H4 (cell line): ENCODE measurements at places on chromosomes 12 and 14.

DNA sequence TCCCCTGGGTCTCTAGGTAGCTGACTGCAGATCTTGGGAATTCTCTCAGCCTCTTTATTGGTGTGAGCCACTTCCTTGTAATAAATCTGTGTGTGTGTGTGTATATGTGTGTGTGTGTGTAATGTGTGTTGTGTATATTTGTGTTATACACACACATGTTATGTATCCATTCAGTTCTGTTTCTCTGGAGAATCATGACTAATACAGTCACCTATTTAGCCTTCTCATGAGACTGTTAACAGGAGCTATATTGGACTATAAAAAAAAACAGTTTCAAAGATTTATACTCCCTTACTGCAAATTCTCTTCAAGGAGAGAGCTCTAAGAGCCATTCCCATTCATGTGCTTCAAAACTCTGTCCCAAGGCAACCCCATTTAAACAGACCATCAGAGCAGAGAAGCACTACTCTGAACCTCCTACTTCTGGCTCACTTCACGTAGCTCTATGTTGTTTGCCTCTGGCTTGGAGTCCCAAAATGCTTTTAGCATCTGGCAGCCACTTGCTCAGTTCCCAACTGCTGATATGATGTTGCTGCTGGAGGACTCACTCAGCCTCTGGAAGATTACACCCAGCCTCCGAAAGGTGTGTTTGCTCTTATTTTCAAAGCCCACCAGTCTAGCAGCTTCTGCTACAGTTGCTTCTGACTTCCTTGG lies 48.7 kb upstream of the KITLG start:
- DNase-seq = no peak

- DNase-seq = peak; percentile 5
Observed at GRCh38 chr14:83909507-83909906, 1620.4 kb upstream of the FLRT2 start.

DNA sequence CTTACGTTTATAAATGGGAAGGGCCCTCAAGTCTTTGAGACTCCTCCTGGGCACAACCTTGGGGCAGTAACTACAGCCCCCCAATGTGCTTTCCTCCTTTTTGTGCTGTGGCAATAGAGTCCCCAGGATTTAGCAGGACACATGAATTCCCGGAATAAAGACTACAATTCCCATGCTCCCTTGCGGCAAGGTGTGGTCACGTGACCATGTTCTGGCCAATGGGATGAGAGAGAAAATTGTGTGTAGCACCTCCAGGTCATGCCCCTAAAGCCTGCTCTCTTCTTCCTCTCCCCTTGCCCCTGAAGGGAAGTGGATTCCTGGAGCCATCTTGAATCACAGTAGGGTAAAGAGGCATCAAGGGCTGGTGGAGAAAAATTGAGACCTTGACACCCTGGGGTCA lies 295.1 kb upstream of the SFSWAP start:
- DNase-seq = no peak

- peak; percentile 43 for DNase-seq
Observed at GRCh38 chr14:73463411-73463810, 5.1 kb upstream of the NUMB start.

DNA sequence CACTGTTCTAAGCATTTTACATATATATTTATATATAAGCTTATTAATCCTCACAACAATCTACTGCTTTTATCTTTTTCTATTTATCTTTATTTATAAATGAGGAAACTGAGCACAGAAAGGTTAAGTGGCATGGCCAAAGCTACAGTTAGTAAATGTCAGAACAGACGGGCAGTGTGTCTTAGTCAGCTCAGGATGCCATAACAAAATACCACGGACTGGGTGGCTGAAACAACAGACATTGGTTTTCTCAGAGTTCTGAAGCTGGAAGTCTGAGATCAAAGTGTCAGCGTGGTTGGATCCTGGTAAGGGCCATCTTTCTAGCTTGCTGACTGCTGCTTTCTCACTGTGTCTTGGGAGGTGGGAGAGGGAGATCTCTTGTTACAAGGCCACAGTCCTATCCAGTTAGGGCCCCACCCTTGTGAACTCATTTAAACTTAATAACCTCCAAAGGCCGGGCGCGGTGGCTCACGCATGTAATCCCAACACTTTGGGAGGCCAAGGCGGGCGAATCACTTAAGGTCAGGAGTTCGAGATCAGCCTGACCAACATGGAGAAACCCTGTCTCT lies 19.8 kb downstream of the RPGRIP1 start:
- no peak for DNase-seq

DNA sequence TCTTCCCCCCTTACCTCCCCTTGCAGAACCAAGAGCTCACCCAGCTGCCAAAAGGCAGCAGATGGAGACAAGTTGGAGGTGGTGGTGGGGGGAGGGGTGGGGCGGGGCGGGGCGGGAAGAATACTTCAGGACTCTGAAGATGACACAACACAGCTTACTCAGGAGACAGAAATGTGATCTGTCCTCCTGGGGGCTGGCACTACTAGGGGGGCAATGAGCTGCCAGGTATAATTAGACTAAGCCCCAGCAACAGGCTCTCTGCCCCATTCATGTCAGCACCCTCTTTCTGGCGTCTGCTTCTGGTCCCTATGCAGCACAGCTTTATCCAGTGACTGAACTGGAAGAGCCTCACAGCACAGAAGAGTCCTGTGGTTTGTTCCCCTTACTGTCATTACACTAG lies 407.0 kb downstream of the MED13L start:
- DNase-seq = no peak

DNA sequence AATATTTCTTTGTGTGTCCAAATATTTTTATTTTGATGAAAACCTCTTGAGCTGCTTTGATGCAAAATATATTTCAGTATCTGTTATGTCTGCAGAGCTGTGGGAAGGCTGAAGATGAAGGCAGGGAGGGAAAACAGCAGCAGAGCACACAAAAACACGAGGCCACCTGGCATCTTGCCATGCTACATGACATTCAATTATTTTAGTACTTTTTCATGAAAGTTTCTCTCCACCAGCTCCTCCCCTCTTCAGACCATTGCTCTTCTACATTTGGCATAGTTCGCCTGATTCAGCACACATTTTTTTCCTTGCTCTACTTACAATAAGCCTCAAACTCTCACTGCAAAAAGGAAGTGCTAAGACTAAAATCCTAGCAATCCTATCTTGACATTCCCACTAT lies 4.6 kb upstream of the ALX1 start:
- peak; percentile 43 for DNase-seq

DNA sequence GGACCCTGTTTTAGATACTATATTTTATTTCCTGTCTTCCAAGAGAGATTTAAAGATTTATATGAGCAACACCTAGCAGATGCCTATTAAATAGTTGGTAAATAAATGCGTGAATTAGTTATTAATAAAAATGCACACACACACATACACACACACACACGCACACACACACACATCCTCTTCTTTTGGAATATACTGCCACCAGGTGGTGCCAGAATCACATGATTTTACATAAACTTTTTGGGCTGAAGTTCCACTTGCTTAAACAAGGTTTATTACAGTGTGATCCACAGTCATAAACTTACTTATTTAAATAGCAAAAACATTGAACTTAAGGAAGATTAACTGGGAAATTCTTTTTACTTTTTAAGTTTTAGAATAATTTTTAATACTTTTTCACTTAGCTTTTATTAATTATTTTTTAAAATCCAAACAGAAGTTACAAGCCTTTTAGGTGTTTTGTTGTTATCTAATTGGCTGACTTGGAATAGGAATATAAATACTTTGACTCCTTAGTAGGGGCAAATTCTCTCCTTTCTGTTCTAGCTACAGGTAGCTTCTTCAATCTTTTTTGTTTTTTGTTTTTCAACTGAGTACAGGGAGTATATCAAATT lies 17.5 kb downstream of the RAD51B start:
- peak; percentile 71 for DNase-seq

DNA sequence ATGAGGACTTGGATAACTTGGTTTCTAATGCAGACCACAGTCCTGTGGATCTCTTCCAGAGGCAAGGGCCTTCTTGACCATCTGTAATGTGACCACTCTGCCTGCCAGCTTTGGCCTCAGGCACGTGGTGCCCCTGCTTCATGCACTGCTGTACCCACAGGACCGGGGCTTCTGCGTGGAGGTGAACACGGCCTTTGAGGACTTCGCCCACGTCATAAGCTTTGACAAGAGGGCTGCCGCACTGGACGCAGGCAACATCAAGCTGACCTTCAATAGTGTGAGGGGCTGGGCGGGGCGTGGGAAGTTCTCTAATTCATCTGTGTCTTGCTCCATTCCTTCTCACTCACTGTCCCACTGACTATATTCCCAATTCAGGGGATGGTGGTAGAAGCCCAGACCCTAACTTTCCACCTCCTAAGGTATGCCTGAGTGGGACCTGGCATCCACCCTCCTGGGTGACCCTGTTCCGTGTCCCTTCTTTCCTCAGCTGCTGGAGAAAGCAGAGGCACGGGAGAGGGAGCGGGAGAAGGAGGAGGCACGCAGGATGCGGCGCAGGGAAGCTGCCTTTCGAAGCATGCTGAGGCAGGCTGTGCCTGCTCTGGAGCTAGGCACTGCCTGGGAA lies 18.5 kb downstream of the PRPF40B start:
- no peak for DNase-seq

- no peak for DNase-seq
Observed at GRCh38 chr12:83850531-83850930, 1062.1 kb downstream of the SLC6A15 start.

DNA sequence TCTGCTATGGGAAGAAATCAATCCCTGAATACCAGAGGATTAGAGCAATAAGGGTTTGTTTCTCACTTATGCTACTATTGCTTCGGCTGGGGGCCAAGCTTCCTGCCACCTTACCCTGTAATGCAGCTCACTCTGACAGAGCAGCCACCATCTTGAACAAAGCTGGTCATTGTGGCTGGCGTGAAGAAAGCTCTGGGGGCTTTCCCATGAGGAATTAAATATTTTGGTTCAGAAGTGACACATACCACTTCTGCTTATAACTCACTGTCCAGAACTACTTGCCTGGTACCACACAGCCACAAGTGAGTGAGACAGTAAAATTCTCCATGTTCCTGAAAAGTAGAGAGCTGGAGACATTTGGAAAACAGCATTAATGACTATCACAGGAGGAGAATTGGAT lies 82.6 kb downstream of the GALNT8 start:
- no peak for DNase-seq

GRCh38 chr14:71382315-71382714 lies 475.1 kb downstream of the PCNX1 start:
- no peak for DNase-seq

GRCh38 chr14:73749706-73750530 lies 35.7 kb upstream of the PNMA1 start:
- no peak for DNase-seq

- peak; percentile 53 for DNase-seq
Observed at GRCh38 chr12:113912760-113913329, 53.3 kb downstream of the RBM19 start.

DNA sequence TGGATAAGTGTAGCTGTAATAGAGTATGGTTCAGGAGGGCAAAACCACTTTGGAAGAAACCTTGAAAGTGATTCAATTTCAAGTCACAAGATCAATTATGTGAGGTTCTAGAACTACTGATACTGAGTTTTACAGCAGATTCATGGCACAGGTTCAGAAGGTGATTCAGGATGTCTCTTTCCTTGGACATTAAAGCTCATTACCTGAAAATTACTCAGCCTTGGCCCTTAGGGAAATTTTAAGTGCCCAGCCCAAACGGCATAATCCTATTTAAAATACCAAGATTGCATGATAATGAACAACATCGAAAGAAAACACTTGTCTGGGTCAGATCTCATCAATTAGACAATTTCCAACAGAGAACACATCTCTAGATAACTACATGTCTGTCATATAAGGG lies 70.2 kb upstream of the SLC38A2 start:
- no peak for DNase-seq

GRCh38 chr12:40376533-40377267 lies 151.9 kb downstream of the LRRK2 start:
- DNase-seq = no peak

GRCh38 chr12:66365718-66366490 lies 63.6 kb downstream of the HELB start:
- no peak for DNase-seq
